ENCODE measurements at places on chromosomes 12 and 14. TPM values are rescaled to one million over a fixed set of nuclear protein-coding genes. Genes with fewer than 3 reads are reported as not detected.

The CLEC4A gene
- total RNA-seq = not detected

- no peak for DNase-seq
These were observed 41.0 kb downstream of the KTN1 start for GRCh38 chr14:55620981-55621380.

- no peak for DNase-seq
These were observed 13.9 kb upstream of the ANKRD33 start for GRCh38 chr12:51874000-51874399.

DNA sequence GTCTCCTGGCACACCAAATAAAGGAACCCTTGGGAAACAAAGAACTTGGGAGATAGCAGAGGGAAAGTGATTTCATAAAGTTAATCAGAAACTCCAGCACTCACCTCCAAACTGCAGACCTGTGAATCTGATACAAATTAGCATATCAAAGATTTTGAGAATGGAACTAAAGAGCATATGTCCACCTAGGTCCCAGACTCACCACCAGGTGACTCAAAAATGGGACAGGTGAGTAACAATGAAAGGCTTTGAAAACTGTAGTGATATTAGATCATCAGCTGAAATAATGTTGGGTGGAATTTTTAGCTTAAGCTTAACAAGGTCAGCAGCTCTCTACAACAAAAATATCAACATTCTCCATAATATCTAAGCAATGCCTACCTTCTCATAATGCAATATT lies 214.8 kb downstream of the RERGL start:
- no peak for DNase-seq

GRCh38 chr14:61516964-61517653 lies 178.2 kb upstream of the HIF1A start:
- peak; percentile 70 for DNase-seq

DNA sequence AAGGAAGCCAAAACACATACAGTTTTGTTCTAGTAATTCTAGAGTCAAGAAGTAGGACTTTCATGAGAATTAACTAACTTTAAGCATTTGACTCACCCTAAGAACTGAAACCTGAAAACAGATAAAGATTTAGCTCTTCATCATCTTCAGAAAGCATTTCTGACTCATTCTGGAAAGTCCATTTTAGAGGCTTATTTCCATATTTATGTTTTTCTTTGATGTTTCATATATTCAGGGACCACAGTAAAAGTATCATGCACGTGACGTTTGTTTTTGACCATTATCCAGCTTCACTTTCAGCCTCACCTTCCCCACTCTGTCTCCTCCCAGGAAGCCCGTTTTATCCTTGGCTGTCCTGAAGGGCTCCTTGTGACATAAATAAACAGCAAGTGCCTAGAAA lies 79.2 kb downstream of the MDGA2 start:
- no peak for DNase-seq

- peak; percentile 10 for DNase-seq
These were observed 488.0 kb upstream of the STXBP6 start for GRCh38 chr14:25537846-25538455.

GRCh38 chr14:37143475-37143874 lies 28.9 kb downstream of the SLC25A21 start:
- no peak for DNase-seq

The CMTM5 gene
- not detected for total RNA-seq

The PRH2 gene
- total RNA-seq = not detected

The ZFYVE21 gene
- total RNA-seq = 30.1 TPM

DNA sequence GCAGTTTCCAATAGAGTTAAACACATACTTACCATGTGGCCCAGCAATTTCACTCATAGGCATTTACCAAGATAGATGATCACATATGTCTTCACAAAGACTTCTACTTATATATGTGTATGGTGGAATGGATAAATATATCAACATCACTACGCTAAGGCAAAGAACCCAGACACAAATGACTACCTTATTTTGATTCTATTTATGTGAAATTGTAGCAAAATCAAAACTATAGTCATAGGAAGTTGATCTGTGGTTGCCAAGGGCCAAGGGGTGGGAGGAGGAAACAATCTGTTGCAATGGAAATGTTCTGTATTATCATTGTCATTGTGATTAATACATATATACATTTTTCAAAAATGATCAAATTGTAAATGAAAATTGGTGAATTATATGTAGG lies 47.7 kb upstream of the ANP32D start:
- DNase-seq = no peak

- DNase-seq = no peak
These were observed 34.3 kb downstream of the SLC15A4 start for GRCh38 chr12:128789356-128789929.

DNA sequence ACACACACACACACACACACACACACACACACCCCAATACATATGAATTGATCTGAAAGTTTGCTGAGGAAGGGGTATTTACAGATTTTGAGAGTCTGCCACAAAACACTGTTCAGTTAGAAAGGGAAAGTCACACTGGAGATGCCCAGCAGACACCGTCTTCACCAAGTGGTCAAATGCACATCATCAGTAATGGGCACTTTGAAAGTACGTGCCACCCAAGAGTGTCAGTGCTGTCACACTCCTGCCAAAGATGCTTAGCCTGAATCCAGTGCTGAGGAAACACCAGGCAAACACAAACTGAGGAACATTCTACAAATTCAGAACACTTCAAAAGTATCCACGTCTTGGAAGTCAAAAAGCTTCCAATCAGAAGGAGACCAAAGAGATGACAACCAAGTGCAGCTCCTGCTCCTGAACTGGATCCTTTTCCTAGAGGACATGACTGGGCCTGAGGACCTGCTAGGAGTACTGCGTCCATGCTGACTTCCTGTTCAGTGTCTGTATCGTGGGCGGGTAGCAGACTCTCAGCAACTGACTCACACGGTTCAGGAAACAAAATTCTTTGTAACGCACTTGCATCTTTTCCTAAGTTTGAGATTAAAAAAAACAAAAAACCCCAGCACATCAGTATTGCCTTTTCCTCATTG lies 18.6 kb downstream of the PSMC1 start:
- DNase-seq = no peak

The NTF3 gene
- total RNA-seq = not detected

The ARHGEF25 gene
- 17.0 TPM for total RNA-seq

DNA sequence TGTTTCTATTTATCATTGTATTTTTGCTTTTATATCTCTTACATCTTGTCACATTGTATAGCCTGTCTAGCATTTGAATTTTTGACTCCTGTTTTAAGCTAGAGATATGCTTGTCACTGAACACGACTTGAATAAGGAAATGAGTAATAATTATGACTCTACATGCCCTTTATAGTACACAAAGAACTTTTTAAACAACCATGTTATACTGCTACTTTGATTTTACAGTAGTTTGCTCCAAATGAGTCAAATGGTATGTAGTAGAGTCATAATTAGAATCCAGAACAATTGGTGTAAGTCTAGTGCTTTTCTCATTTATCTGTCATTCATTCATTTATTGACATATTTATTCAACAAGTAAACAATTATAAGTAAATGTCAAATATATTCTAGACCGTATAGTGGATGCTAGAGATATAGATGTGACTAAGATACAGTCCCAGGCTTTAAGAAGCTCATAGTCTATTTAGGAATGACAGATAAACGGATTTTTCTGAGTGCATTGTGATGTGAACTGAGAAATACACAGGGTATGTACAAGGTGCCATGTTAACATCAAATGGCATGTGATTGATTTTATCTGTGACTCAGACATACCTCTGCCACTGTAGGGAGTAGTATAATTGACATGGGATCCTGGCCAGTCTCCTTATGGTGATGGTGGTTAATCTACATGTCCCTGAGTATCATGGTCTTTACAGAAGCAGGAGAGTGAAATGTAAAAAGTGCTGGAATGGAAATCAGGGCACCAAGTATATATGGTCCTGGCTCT lies 799.7 kb downstream of the DIO2 start:
- DNase-seq = no peak

The SCNN1A gene
- 0.66 TPM for total RNA-seq

The CCDC184 gene
- total RNA-seq = not detected

The BEGAIN gene
- 8.2 TPM for total RNA-seq

The CNOT2 gene
- total RNA-seq = 93.4 TPM

The ADAMTS20 gene
- total RNA-seq = not detected

The FOXN4 gene
- total RNA-seq = not detected

GRCh38 chr12:58174316-58174715 lies 232.9 kb downstream of the ATP23 start:
- DNase-seq = no peak

- no peak for DNase-seq
These were observed 148.9 kb upstream of the MAX start for GRCh38 chr14:65251213-65251612.

DNA sequence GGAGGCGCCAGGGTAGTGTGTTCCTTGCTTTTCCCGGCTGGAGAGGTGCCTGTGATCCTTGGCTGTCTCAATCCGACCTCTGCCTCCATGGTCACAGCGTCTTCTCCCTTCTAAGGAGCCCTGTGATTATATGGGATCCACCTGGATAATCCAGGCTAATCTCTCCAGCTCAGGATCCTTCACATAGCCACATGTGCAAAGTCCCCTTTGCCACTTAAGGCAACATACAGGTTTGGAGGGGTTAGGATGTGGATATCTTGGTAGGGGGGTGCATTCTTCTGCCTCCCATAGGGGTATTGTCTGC lies 1.2 kb upstream of the HVCN1 start:
- DNase-seq = no peak

DNA sequence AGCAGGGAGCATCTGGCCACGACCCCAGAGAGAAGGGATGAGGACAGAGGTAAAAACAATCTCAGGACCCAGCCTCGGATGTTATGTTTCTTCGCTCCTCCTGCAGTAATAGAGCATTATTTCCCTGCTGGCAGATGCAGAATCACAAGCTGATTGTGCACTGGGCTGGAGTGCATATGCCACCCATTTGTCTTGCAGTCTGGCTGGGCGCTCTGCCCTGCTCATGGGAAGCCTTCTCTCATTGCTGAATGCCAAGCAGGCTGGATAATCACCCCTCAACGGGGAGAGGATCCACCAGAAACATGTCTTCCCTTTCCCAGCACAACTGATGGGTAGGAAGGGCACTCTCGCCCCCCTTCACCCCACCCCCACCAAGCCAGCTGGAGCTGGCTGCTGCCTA lies 8.5 kb upstream of the VASH1 start:
- DNase-seq = no peak

- DNase-seq = no peak
These were observed 11.9 kb downstream of the FGF6 start for GRCh38 chr12:4433745-4434058.

GRCh38 chr12:130975116-130975515 lies 21.4 kb downstream of the ADGRD1 start:
- no peak for DNase-seq

GRCh38 chr12:128876559-128876958 lies 23.3 kb downstream of the GLT1D1 start:
- DNase-seq = no peak

The CTSG gene
- total RNA-seq = not detected

The IL22 gene
- not detected for total RNA-seq

- no peak for DNase-seq
These were observed 33.7 kb upstream of the RIC8B start for GRCh38 chr12:106740818-106741217.

The AKAP3 gene
- total RNA-seq = not detected

The FAM90A1 gene
- total RNA-seq = 0.43 TPM

GRCh38 chr12:77734214-77734883 lies 96.3 kb upstream of the NAV3 start:
- no peak for DNase-seq

The CELA1 gene
- total RNA-seq = not detected

DNA sequence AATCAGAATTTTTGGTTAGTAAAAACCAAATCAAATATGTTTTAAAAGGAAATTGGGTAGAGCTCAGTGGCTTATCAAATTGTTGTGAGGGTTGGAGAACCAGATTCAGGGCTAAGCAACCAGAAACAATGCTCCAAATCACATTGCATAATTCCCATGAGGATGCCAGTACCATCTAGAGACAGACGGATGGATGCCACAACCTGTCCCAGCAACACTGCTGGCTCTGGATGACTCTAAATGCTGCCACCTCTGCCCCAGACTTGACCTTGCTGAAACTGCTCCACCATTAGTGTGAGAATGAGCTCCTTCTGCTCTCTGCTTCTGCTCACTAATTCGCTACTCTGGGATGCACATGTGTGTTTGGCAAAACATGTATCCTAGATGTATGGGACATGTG lies 43.9 kb downstream of the FRS2 start:
- DNase-seq = no peak

DNA sequence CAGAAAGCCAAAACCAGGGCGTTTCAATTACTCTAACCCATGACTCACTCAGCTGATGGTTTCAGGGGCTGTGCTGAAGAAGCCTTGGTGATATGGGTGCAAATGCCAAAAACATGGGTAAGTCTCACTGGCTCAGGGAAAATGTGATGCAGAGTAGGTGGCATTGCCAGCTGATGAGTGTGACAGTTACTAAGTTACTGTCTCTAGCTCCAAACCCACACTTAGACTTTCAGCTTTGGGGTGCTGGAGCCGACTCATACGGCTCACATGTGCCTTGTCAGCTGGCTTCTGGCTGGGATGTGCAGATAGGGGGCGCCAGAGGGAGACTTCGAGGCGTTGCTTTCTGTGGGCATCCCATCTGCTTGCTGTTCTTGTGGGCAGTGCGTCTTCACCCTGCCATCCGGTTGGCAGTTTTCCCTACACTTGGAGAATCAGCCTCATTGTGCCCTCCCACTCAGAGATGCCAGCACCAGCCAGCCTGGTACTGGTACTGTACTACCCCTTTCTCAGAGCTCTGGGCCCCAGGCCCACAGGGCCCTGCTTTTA lies 11.1 kb upstream of the KRT7 start:
- peak; percentile 82 for DNase-seq

The LRRC43 gene
- total RNA-seq = not detected

The UBE2N gene
- 115 TPM for total RNA-seq

GRCh38 chr12:76002598-76003354 lies 28.8 kb downstream of the PHLDA1 start:
- no peak for DNase-seq

DNA sequence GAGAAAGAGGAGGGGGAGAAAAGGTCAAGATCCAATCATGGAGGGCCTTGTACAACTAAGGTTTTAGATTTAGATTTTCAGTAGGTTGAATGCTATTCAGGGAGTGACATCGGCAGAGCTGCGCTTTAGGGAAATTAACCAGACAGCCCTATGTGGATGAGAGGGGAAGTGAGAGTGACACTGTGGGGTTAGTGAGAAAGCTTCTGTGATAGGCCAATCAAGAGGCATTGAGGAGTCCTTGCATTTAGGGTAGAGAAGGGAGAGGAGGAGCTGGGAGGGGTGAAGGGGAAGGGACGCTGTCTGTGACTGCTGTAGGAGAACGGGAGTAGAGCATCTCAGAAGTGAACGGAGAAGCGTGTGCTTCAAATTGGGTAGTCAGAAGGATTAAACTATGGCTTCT lies 3.4 kb downstream of the HSD17B6 start:
- DNase-seq = no peak

DNA sequence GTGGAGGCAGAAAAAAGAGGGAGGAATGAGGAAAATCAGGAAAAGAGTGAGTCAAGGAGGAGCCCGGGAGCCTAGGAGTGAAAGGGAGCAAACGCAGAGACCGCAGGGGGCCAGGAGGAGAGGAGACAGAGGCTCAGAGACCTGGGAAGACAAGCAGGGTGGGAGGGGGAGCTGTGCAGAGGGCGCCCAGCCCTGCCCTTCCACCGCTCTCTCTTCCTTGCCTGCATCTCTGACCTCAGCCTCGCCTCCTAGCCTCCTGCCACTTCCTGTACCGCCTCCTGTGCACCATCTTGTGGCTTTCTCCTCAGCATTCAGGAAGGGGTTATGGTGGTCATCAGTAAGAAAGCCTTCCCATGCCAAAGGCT lies 1.3 kb downstream of the CLSTN3 start:
- no peak for DNase-seq

All from MG63 (cell line).